ENCODE measurements at places on chromosomes 1 and 21.

DNA sequence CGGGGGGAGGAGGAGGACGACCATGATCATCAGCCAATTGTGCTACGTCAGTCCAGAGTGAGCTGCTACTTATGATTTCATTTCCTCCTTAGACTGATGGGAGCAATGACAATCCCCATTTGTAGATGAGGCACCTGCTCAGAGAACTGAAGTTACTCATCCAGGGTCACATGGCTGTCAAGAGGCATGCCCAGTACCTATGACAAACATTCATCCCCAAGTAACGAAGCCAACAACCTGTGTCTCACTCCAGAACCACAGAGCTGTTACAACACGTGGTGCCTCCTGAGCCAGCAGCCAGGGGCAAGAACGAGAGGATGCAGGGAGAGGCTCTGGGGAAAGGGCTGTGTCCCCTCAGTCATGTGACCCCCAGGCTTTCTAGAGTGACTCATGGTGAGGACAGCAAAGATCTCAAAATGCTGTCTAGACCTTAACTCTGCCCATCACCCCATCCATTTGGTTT lies 93.6 kb downstream of the SIM2 start:
- DNase-seq, result no peak

- DNase-seq, result no peak
These were observed 41.7 kb downstream of the ITPKB start for GRCh38 chr1:226697151-226697928.

DNA sequence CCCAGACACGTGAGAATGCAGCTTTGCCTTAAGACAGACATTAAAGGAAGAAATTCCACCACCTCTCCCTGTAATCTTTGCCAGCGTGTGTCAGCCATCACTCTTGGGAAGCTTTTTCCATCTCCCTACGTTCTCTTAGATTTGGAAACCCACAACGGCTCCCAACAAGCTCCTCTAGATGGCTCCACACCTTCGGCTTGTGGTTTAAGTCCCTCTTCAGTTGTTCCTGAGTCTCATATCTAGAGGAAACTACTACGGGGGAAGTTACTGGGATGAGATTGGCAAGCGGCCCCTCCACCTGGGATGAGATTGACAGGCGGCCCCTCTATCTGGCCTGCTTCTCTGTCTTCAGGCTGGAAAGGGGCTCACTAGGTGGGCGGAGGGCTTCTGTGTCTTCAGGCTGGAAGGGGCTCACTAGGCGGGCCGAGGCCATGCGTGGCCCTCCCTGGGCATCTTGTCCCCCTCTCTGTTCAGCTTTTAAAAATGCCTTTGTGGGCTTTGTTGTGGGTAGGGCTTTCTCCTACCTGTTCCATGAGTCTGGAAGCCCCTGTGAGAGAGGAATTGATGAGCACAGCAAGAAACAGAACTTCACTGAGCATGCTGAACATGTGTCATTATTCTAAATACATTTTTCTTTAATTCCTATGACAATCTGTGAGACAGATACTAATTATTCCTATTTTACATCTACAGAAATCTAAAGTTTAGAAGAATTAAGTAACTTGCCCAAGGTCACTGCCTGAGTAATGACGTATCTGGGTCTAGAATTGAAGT lies 670.5 kb downstream of the KIF26B start:
- DNase-seq, result no peak

GRCh38 chr1:31911994-31912780 lies 26.0 kb downstream of the PTP4A2 start:
- DNase-seq, result no peak

DNA sequence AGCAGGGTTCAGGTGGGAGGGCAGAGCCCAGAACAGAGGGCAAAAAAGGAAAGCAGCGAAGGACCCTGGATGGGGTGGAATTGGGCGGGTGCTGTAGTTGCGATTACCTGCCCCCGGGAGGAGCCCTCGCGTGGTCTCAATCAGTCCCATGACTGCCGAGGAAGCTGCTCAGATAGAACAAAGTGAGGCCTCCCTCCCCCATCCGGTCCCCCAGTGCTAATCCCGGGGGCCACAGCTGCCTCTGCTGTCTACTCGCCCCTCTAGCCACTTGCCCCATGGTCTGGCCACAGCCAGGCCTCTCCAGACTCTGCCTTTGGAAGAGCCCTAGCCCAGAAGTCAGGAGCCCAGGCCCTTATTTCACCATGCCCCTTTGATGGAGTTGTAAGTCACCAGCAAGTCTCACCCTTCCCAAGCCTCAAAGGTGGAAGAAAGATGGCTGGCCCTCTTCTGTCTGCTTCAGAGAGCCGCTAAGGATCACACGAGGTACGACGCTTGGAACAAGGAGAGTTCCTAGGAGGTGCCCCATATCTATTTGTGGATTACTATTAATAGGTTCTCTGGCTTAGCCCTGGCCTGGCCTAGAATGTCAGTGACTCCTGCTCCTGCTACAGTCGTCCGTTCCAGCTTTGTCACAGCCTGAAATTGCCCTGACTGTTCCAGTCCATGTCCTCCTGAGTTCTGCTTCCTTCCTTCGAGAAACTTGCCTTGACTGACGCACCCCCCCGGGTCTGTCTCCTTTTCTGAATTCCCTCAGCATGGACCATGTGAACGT lies 16.4 kb downstream of the ECHDC2 start:
- peak; percentile 50 for DNase-seq

- no peak for DNase-seq
These were observed 7.0 kb upstream of the ABCD3 start for GRCh38 chr1:94411237-94411636.

GRCh38 chr1:18854331-18855025 lies 5.0 kb downstream of the TAS1R2 start:
- no peak for DNase-seq

DNA sequence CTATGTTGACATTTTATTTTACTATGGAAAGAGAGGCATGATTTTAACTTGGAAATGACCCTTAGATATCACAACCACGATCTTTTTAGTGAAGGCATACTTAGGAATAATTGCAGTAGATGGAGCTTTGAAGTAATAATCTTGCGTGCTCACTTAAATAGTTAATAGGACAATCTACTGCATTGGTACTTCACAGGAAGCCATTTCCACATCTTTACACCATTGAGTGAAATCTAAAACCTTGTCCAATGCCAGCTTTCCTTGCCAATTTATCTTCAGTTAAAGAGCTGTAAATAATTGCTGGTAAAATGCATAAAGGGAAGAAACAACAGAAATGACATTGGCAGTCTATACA lies 586.3 kb downstream of the ADGRL2 start:
- no peak for DNase-seq

DNA sequence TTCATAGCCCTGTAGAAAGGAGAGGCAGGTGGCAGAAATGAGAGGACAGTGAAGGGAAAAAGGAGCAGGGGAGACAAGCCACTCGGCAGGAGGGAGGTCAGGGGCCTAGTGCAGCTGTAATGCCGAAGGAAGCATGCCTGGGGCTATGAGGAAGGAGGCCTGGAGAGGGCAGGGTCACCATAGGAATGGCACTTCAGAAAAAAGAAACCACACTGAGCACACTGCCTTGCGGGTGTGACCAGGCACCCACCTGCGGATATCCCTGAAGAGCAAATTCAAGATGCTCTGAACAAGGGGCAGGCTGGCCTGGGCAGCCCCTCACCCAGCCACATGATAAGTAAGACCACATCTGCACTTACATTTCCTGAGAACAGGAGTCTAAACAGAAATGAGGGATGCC lies 104.7 kb downstream of the JAK1 start:
- no peak for DNase-seq

DNA sequence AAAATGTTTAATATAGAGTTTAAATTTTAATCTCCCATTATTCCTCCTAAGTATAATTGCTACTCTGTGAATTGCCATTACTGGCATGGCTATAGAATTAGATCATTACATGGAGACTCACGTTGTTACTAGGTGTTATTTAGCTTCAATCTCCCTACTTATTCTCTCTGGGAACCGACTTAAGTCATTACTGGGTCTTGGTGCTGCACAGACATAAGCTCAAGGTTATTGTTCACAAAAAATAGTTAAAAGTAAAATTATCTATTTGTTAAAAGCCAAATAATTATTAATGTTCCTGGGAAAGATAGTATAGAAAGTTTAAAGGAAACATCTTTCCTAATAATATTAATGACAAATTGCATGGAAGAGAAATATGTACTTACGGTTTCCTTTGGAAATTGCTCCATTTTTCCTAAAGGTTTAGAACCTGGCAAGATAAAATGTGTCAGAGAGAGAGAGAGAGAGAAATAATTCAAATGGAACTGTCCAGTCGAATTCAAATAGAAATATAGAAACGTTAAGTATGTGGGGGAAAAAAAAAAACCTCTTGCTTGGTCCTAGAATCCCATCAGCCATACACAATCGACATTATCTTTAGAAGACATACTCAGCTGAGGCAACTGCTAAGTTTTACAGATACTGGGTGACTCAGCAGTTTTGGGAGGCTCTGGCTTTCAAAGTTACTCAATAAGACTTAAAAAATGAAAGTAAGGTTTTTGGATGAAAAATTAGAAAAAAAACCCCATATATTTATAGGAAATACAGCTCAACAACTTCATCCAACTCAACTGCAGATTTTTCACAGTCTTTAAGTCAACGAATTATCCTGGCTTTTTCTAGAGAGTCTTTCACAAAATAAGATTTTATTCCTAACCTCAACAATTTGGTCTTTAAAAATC lies at the start of gene SPTA1:
SPTA1 (minus strand) TSS at position 605 of the 899 bp plus-strand sequence; CDS start at position 407, 198 bp downstream.
- no peak for DNase-seq
